Mucosa of gallbladder (tissue), 1 donor: ENCODE measurements at places on chromosomes 16 and 17. TPM values are rescaled to one million over a fixed set of nuclear protein-coding genes. Genes with fewer than 3 reads are reported as not detected.

Gene E2F4
- 54.9 TPM for total RNA-seq

Gene KCNJ16
- total RNA-seq = 93.9 TPM

Gene CCDC78
- total RNA-seq = 3.3 TPM

Gene DYNC1LI2
- total RNA-seq = 151 TPM

Gene ALDH3A1
- 3.4 TPM for total RNA-seq

Gene PPY
- not detected for total RNA-seq

Gene SPNS3
- total RNA-seq = 1.8 TPM

Gene TRIM37
- total RNA-seq = 24.8 TPM

Gene TMEM132E
- total RNA-seq = 0.23 TPM

Gene KRTAP4-1
- not detected for total RNA-seq

Gene SULT1A2
- total RNA-seq = 1.1 TPM

Gene KRT24
- 0.17 TPM for total RNA-seq

Gene ADAM11
- total RNA-seq = 2.8 TPM

Gene SYNGR3
- total RNA-seq = 1.4 TPM

Gene MNT
- total RNA-seq = 44.0 TPM

Gene LLGL1
- total RNA-seq = 19.6 TPM

Gene ALOX15
- total RNA-seq = 0.49 TPM

Gene GUCY2D
- 0.63 TPM for total RNA-seq

Gene UMOD
- total RNA-seq = 0.60 TPM

Gene RTN4RL1
- 9.3 TPM for total RNA-seq

Gene NLK
- total RNA-seq = 35.7 TPM

Gene CASKIN2
- 74.7 TPM for total RNA-seq

Gene ATP2A1
- 0.83 TPM for total RNA-seq

Gene IRX3
- total RNA-seq = 0.43 TPM

Gene AXIN2
- 14.4 TPM for total RNA-seq

Gene PIK3R6
- total RNA-seq = 2.8 TPM

Gene CRHR1
- total RNA-seq = not detected

Gene TERB1
- total RNA-seq = not detected

Gene HOXB3
- total RNA-seq = 17.2 TPM

Gene PPM1E
- total RNA-seq = 0.17 TPM

Gene CAPNS2
- total RNA-seq = 0.55 TPM

Gene GNG13
- not detected for total RNA-seq

Gene SALL1
- total RNA-seq = 1.2 TPM

Gene ARRB2
- total RNA-seq = 94.6 TPM

Gene SHISA6
- 0.75 TPM for total RNA-seq

Gene SDR42E1
- 10.5 TPM for total RNA-seq

Gene AOC3
- 125 TPM for total RNA-seq

Gene TEKT3
- total RNA-seq = 1.2 TPM

Gene FGF11
- total RNA-seq = 2.7 TPM

Gene CCL1
- total RNA-seq = not detected

Gene GAST
- not detected for total RNA-seq

Gene ATP2A3
- 96.5 TPM for total RNA-seq

Gene ABCA8
- 19.2 TPM for total RNA-seq

Gene ADORA2B
- total RNA-seq = 0.72 TPM

Gene WNK4
- 0.37 TPM for total RNA-seq

Gene ALOX12
- total RNA-seq = not detected
